ENCODE measurements at places on chromosomes 5 and 9.

- no peak for DNase-seq
Measured at GRCh38 chr5:172496671-172497371, 42.5 kb upstream of the SH3PXD2B start.

DNA sequence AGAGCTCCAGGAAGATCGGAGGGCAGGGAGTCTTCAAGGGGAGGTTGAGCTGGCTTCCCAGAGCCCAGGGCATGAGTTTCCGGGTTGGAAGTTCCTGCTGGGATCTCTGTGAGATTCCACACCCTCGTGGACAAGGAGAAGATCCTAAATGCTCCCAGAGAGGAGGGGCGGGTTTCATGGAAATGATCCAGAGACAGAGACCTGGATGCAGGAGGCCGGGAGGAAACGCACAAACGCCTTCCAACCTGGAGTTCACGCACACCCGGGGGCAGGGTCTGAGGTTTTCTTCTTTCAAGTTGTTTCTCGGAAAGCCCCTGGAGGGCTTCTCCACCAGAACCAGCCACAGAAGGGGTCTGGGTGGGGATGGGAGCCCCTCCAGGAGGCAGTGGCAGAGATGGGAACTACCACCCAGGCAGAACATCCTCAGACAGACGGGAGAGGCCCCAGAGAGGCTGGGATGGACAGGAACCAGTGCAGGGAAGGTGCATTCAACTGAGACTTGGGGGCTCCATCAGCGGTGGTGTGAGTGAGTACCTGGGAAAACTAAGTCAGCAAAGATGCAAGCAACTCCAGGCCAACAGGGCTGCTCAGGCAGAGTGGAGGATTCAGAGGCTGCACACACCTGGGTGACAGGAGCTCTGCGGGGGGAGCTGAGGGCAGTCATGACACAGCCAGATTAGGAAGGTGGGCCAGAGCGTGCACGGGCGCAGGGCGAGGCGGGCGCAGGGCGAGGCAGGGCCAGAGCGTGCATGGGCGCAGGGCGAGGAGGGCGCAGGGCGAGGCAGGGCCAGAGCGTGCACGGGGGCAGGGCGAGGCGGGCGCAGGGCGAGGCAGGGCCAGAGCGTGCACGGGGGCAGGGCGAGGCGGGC lies 52.1 kb upstream of the EXOC3 start:
- no peak for DNase-seq

DNA sequence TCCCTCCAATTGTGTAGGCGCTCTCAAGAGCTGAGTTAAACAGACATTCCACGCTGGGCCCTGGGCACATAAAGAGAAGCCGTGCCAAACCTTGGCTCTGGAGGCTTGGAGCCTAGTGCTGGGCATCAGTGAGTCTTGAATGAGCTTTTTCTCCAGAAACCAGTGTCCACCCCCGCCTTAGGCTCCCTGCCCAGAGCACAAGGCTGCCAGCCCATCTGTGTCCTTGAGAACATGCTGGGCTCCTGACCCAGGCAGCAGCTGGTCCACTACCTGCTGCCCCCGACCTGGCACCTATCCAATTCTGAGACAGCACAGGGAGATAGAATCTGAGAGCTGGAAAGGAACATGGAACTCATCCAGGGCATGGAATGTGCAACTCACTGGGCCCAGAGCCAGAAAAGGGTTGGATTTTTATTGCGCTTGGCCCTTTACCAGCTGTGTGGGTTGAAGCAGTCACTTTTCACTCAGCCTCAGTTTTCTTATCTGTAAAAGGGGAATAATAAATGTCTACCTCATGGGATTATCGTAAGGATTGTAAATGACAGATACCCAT lies 92.4 kb upstream of the CPLX2 start:
- DNase-seq = peak; percentile 99

GRCh38 chr5:133792024-133792423 lies 176.4 kb downstream of the C5orf15 start:
- DNase-seq = peak; percentile 91

DNA sequence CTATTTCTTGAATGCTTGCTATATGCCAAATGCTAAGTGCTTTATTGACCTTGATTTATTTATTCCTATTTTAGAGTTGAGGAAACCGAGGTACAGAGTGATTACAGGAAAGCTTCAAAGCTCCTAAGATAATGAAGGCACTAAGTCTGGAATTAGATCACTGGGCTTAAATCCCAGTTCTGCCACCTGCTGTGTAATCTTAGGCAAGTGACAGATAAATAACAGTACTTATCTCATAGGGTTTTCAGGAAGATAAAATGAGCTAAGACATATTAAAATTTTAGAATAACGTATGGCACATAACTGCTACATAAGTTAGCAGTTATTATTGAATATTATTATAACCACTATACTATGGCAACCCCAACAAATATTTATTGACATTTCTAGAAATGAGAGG lies 843.8 kb downstream of the DTWD2 start:
- DNase-seq = peak; percentile 24

- DNase-seq = peak; percentile 13
Measured at GRCh38 chr9:4788703-4789102, 4.0 kb upstream of the RCL1 start.

DNA sequence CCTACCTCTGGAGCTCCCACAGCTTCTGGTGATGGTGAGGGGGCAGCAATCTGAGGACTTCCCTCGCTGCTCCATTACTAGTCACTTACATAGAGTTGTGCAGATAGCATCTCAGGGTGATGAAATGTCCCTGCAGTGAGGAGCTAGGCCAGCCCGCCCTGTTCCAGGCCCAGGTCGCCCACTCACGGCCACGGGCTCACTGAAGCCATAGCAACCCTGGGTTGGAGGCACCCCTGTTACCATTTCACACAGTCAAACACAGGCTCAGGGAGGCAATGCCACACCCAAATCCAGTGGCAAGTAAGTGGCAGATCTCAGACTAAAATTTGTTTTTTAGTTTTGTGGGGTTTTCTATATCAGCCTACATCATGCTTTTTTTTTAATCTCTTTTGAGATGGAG lies 19.6 kb downstream of the SH2D3C start:
- DNase-seq = no peak

DNA sequence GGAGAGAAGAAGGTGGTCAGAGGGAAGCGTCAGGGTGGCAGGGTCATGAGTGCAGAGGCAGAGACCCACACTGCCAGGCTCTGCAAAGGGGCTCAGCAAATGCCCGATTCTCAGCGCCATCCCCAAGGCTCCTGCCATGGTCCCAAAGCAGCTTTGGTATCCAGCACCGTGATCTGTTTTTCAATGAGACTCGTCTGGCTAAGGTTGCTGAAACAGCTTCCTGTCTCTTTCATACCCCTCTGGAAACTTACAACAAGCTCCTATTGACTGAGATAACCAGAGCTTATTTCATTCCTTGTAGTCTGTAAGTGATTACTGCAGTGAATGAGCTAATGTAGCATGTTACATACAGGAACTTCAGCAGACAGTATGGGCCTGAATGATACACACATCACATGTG lies 568.6 kb upstream of the DAP start:
- no peak for DNase-seq
